ENCODE measurements at places on chromosomes 2 and 18. TPM values are rescaled to one million over a fixed set of nuclear protein-coding genes. Genes with fewer than 3 reads are reported as not detected.

SNTG2 gene
- total RNA-seq = not detected

PIKFYVE gene
- 37.2 TPM for total RNA-seq

DNA sequence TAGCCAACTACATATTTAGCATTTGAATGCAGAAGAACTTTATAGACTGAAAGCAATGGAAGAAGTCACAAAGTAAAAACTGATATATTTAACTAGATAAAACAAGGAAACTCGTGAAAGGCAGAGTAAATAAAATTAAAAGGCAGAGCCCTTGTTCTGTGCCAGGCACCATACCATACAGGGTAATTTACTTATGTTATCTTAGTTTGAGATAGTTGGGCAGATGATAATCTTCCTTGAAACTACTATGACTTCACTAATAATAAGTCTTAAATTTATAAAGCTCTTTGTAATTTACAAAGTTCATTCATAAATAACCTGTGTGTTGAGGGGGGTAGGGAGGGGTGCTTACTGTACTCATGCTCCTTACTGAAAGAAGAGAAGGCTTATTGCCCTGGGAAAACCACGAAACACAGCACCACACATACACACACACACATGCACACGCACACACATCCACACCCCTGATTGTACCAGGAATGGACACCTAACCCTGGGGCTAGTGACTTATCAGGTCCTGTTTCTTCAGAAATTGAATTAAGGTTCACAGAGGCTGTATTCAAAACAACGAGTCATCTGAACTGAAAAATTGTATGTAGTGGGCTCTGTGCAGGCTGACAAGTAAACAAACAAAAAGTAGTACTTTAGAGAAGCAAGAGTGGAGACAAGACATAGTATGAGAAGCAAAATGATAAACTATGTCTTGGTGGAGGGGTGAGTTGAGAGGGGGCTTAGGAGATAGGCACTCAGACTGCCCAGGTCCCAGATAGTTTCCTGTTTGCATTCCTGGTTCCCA, 38.1 kb downstream of the AGFG1 start:
- peaks cover 38% of the 10 kb centered on the region for H3K4me1 ChIP-seq
- peaks cover 11% of the 10 kb centered on the region for H3K36me3 ChIP-seq
- no peak overlapping the region for H3K4me3 ChIP-seq
- no peak for DNase-seq

DNA sequence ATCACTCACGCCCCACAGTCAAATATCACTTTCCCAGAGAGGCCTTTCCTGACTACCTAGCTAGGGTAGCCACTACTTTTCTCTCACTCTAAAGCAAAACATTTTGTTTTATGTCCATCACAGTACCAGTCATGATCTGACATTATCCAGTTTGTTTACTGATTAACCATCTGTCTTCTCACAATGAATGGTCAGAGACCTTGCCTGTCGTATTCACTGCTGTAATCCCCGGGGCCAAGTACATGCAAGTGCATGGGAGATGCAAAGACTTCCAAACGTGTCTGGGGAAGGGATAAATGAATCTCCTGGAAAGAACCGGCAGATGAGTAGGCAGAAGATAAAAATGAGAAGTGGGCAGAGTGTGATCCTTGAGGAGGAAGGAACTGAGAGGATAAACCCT, 39.7 kb downstream of the THUMPD2 start:
- H3K27ac ChIP-seq = no peak overlapping the region
- no peak for DNase-seq
- no peaks in the 10 kb centered on the region for H3K27me3 ChIP-seq
- H3K4me1 ChIP-seq = peaks cover 2% of the 10 kb centered on the region

- H3K4me1 ChIP-seq = no peaks in the 10 kb centered on the region
- no peak overlapping the region for H3K4me3 ChIP-seq
- H3K27ac ChIP-seq = no peak overlapping the region
- H3K36me3 ChIP-seq = peaks cover 2% of the 10 kb centered on the region
Measured at GRCh38 chr18:48571639-48572384, 33.0 kb downstream of the CTIF start.

STK16 gene
- total RNA-seq = 42.3 TPM

GRCh38 chr18:36411745-36412168, 114.2 kb downstream of the FHOD3 start:
- no peak for DNase-seq
- H3K27me3 ChIP-seq = no peaks in the 10 kb centered on the region
- no peaks in the 10 kb centered on the region for H3K4me1 ChIP-seq

All from activated CD4-positive, alpha-beta memory T cell treated with anti-CD3 and anti-CD28 coated beads, Interleukin-2, amount 10 ng/mL, durations not matched to agents 7 days and 5 days (primary cell).